ENCODE measurements at places on chromosomes 2 and 18. TPM values are rescaled to one million over a fixed set of nuclear protein-coding genes. Genes with fewer than 3 reads are reported as not detected.

GRCh38 chr2:120233292-120233691 lies 10.1 kb upstream of the TMEM185B start:
- DNase-seq = no peak

The QPCT gene
- 7.6 TPM for total RNA-seq

- no peak for DNase-seq
These were observed 186.1 kb downstream of the HDAC4 start for GRCh38 chr2:239214725-239215124.

DNA sequence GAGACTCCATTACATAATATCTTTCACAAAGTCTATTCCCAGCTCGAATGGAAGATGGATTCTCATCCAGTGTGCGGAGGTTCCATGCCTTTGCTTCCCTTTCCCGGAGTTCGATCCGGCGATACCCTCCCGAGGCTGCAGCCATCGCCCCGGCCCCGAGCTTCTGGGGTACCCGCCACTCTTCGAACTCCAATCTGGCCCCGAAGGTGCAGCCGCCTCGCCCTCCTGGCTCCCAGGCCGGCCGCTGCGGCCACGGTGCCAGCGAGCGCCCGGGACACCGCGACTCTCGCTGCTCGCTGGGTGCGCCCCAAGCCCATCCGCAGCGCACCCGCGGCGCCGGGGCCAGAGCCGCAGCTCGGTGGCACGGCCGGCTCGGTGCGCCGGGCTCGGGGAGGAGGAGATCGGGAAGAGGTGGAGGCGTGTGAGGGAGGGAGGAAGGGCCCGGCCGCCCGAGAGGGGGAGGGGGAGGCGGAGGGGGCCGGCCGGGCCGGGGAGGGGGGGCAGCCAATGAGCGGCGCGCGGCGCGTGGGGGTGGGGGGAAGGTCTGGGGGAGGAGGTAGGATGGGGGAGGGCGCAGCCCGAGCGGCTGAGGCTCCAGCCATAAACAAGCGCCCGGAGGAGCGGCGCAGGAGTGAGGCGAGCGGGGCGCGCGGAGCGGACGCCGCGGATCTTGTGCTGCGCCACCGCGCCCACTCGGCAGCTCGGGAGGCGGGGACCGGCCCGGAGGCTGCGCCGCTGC lies at the start of gene CRIM1:
Gene CRIM1 (plus strand): TSS at position 628 of the 739 bp plus-strand sequence. CDS start 515 bp downstream, outside the sequence.
- peak; percentile 75 for DNase-seq

The TSPYL6 gene
- not detected for total RNA-seq

The MERTK gene
- total RNA-seq = 3.9 TPM

- DNase-seq = no peak
These were observed 1012.6 kb downstream of the BCL11A start for GRCh38 chr2:59540864-59541263.

GRCh38 chr18:24198461-24198860 lies 59.6 kb downstream of the CABYR start:
- DNase-seq = no peak

The PRKAG3 gene
- not detected for total RNA-seq

The PLEK gene
- total RNA-seq = under 0.01 TPM

The FIGN gene
- total RNA-seq = 1.4 TPM

DNA sequence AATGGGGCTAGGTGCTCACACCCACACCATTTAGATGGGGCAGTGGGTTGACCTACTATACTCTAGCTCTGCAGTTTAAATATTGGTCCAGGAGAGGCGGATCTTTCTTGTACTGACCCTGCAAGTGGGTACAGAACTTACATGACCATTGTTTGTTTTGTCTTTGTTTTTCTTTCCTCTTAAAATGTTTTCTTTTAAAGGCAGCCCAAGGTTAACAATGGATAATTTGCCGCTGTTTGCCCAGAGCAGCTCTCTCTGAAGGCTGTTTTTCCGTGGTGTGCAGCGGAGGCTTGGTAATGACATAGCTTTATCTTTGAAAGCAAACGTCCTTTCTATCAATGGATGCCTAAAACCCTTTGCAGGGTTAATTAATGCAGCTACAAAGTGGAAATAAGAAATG lies 133.3 kb upstream of the MEX3C start:
- no peak for DNase-seq

DNA sequence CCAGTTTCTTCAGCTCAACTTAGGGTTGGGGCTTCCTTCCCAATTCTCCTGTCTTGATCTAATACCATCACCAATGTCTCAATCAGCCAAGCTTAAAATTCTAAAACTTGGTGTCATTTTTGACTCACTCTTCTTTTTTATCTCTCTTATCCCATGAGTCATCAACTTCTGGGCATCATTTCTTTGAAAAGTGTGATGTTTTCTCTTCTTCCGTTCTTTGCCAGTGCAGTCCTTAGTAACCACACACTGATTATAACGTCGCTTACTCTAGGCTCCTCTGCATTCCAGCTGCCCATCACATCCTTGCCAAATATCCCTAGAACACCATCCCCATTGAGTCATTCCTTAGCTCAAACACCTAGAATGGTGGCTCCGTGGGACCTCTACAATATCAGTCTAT lies 27.4 kb upstream of the MRO start:
- DNase-seq = no peak

DNA sequence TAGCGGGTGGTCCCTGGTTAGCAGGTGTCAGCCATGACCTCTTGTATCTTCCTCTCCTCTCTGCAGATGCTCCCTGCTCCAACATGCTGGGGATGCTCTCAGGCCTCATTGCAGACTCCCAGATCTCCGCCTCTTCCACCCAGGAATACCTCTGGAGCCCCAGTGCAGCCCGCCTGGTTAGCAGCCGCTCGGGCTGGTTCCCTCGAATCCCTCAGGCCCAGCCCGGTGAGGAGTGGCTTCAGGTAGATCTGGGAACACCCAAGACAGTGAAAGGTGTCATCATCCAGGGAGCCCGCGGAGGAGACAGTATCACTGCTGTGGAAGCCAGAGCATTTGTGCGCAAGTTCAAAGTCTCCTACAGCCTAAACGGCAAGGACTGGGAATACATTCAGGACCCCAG lies 60.8 kb downstream of the NRP2 start:
- no peak for DNase-seq

Data from bronchial epithelial cell (primary cell).